Fibroblast of pulmonary artery (primary cell): ENCODE measurements at places on chromosomes 2 and 18.
A peak's percentile ranks its signal among the peaks of the same experiment; 100 is the strongest.

GRCh38 chr2:237919593-237919992, 47.2 kb upstream of the UBE2F start:
- no peak for DNase-seq

- no peak for DNase-seq
These were observed 121.7 kb upstream of the CD226 start for GRCh38 chr18:70069382-70069781.

DNA sequence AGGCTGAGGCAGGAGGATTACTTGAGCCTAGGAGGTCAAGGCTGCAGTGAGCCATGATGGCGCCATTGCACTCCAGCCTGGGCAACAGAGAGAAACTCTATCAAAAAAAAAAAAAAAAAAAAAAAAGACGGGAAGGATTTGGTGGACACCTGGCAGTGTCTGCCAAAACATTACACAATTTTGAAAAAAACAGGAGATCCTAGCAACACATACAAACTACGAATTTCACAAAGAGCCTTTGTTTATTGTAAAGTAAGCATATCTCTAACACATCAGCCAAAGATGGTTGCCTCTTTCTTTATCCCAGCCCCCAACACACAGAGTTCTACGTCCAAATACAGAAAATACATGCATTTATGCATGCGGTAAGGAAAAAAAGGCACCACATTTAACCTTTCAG, 7.6 kb downstream of the GPR45 start:
- DNase-seq, result peak; percentile 22

- DNase-seq, result peak; percentile 20
These were observed 102.3 kb downstream of the MAPK4 start for GRCh38 chr18:50662177-50662576.

DNA sequence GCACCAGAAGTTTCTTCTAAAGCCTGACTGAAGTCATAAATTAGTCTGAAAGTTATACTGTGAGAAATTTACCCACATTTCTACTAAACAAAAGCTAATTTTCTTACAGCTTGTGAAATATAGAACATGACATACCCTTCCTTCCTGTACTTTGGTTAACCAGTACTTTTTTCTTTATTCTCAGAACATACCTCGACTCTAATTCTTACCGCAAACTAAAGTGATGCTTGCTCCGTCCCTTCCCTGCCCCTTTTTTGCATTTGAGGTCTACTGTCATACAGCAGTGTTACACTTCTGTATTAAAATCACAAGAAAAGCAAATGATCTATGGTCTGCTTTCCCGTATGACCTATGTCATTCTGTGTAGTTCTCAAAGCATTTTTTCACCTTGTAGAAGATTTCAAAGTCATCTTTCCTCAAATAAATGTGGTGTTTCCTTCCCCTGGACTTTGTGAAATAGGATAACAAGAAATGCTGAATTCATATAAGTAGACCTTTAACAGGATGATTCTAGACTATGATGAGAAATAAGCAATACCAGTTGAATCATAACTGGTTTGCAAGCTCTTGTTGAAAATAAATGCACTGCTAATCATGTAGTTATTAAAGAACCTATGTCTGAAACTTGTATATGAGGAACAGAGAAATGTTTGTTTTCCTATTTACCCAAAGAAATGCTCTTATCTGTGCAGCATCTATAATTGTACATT, 30.4 kb downstream of the CYTIP start:
- no peak for DNase-seq

DNA sequence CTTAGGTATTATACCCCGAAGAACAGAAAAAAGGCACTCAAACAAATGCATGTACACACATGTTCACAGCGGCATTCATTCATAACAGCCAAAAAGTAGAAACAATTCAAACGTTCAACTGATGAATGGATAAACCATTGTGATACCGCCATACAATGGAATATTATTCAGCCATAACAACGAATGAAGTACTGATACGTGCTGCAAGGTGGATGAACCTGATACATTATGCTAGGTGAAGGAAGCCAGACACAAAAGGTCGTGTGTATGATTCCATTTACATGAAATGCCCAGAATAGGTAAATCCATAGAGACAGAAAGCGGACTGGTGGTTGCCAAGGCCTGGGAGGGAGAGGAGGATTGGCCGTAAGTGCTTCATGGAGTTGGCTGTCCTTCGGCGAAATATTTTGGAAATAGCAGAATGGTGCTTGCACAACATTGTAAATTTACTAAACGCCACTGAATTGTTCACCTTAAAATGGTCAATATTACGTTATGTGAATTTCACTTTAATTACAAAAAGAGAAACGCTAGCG, 750 bp upstream of the RMP24 start:
- DNase-seq, result no peak
